ENCODE measurements at places on chromosomes 2 and 18. TPM values are rescaled to one million over a fixed set of nuclear protein-coding genes. Genes with fewer than 3 reads are reported as not detected.

DNAJB2 gene
- 32.1 TPM for total RNA-seq

TUBB8B gene
- total RNA-seq: not detected

PDE11A gene
- total RNA-seq: not detected

EFR3B gene
- 0.78 TPM for total RNA-seq

ADD2 gene
- 0.88 TPM for total RNA-seq

SP140L gene
- 4.0 TPM for total RNA-seq

TUBA4B gene
- not detected for total RNA-seq

SLC5A7 gene
- total RNA-seq: not detected

ZBTB7C gene
- not detected for total RNA-seq

OBSL1 gene
- total RNA-seq: 93.4 TPM

ELAC1 gene
- 7.0 TPM for total RNA-seq

CCDC150 gene
- 2.3 TPM for total RNA-seq

CHPF gene
- 201 TPM for total RNA-seq

FBXO41 gene
- 2.5 TPM for total RNA-seq

TMEM247 gene
- not detected for total RNA-seq

SERPINB13 gene
- not detected for total RNA-seq

EMILIN2 gene
- total RNA-seq: 12.4 TPM

PKP4 gene
- total RNA-seq: 9.3 TPM

HOXD1 gene
- not detected for total RNA-seq

GRHL1 gene
- total RNA-seq: 0.65 TPM

CYP27C1 gene
- total RNA-seq: 0.48 TPM

SNX17 gene
- 138 TPM for total RNA-seq

SAG gene
- total RNA-seq: not detected

CYB5A gene
- total RNA-seq: 161 TPM

REG1A gene
- not detected for total RNA-seq

RAX gene
- total RNA-seq: not detected

CD28 gene
- total RNA-seq: not detected
